ENCODE measurements at places on chromosomes 7 and 10.

DNA sequence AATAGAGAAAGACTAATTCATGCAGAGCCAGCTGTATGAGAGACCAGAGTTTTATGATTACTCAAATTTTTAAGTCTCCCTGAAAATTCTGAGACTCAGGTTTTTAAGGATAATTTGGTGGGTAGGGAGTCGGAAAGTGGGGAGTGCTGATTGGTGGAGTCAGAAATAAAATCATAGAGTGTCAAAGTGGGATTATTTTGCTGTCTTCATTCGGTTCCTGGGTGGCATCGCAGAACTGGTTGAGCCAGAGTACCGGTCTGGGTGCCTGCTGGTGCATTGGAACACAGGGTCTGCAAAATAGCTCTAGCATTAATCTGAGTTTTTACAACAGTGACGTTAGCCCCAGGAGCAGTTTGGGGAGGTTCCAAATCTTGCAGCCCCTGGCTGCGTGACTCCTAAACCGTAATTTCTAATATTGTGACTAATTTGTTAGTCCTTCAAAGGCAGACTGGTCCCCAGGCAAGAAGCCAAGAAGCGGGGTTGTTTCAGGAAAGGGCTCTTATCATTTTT lies 32.4 kb downstream of the GPRIN2 start:
- no peak for DNase-seq

- DNase-seq: no peak
These were observed 40.0 kb upstream of the TRIL start for GRCh38 chr7:28998105-28998504.

GRCh38 chr10:30980951-30981616 lies 50.6 kb downstream of the ZNF438 start:
- DNase-seq: no peak

GRCh38 chr7:134318443-134318842 lies 1.7 kb upstream of the SLC35B4 start:
- DNase-seq: no peak
